ENCODE measurements at places on chromosomes 6 and 20.

DNA sequence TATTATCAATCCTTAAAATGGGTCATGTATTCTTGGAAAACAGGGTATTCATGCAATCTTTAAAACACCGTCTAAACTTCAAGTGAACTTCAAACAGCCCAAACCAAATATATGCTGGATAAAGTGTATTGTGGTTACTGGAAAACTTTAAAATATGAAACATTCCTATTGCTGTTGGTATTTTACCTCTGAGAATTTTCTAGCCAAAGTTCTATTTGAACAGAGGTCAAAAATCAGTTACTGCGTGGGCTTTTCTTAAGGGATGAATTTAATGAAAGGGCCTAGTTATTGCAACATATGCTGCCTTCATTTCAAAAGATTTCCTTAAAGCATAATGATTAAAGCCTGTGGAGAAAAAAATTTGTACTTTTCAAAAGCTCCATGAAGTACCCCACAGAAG is 436.0 kb downstream of the PLCB1 start:
- no peak for DNase-seq

- no peak for DNase-seq
Measured at GRCh38 chr20:43977252-43977651, 62.6 kb downstream of the TOX2 start.

- DNase-seq, result no peak
Measured at GRCh38 chr6:106527117-106527516, 102.2 kb downstream of the RTN4IP1 start.

DNA sequence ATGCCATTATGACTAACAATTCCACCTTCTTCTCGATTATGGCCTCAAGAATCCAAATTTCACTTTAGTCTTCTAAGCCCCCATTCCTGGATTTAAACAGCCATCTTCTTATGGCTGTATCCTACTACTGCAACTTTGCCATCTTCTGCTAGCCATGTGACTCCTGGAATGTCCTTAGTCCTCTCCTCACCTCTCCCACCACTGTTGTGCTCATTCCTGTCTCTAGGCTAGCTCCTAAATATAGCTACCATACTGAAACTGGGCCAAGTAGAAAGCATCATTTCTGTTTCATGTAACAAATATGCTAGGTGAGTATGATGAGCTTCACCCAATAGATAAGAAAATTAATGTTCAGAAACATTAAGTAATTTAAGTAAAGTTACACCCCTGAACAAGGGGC is 313.1 kb downstream of the CLVS2 start:
- no peak for DNase-seq

- DNase-seq, result no peak
Measured at GRCh38 chr6:169022079-169022478, 231.6 kb downstream of the THBS2 start.

DNA sequence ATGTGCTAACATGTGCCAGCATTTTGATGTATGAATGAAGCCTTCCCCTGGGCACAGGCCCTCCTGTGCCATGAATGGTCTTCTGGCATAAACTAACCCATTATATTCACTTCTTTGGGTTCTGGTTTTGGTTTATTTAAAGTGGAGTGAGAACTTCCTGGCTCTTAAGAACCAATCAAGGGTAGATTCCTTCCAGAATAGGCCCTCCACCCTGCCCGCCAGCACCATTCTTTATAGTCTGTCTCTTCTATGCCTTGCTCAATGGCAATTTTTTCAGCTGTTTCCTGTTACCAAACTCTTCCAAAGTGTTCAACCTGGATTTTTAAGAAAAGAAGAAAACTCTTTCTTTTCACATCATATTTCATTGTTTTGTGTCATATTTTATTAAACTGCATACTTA is 44.1 kb downstream of the VEGFA start:
- no peak for DNase-seq

- DNase-seq, result no peak
Measured at GRCh38 chr6:133699741-133700385, 189.1 kb upstream of the TCF21 start.

DNA sequence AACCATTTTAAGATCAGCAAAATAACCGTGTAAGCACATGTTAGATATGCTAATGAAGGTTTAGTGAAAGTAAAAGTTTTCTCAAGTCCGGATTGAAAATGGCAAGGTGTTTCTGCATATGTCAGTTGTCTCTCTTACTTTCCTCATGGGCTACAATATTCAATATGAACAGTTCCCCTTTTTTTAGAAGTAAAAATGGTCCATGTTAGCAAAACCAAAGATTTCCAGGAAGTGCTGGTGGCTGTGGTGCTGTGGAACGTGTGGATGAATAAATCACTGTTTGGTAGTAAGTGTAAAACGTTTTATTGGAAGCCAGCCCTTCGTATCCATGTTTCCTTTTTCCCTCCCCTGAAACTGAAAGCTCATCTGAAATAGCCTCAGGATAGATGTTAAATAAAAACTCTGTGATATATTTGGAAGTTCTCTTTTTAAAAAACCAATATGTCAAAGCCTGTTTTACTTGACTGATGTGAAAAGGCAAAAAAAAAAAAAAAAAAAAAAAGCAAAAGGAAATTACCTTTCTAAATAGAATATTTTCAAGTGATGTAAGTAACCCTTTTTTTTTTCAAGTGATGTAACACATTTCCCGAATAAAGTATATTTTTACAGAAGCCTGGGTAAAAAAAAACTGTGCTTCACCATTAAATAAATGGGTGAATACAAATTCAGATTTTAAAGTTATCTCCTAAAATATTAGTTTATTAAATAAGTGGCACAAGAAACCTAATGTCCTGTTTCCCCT is 41.9 kb downstream of the PLEKHG1 start:
- no peak for DNase-seq

GRCh38 chr20:1323256-1323655 is 5.7 kb downstream of the SDCBP2 start:
- no peak for DNase-seq

- DNase-seq, result no peak
Measured at GRCh38 chr6:6556161-6556737, 32.3 kb upstream of the LY86 start.

DNA sequence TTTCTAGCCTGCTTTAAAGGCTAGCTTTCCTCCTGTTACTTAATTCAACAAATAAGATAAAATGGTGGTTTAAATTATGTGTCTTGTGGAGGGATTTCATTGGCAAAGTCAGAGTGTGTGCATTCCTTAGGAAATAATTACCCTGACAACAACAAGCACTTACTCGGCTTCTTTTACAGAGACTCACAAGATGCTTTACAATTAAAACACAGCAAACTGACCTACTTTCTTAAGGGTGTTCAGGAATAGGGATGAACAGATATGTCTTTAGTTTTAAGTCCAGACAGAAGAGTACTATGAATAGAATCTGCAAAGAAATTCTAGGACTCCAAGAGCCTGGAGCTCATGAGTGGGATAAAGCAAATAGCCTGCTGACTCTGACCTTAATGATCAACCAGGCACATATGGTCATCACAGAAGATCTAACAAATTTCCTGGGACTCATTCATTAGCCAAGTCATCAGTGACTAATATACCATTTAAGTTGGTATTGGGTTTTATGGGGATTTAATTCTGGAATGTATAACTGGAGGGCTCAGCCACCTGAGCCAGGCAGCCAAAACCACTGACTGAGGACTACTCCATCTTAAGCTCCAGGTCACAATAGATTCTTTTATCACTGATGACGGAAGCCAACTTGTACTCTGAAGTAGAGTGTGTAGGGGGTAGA is 161.8 kb upstream of the RIMS1 start:
- no peak for DNase-seq

DNA sequence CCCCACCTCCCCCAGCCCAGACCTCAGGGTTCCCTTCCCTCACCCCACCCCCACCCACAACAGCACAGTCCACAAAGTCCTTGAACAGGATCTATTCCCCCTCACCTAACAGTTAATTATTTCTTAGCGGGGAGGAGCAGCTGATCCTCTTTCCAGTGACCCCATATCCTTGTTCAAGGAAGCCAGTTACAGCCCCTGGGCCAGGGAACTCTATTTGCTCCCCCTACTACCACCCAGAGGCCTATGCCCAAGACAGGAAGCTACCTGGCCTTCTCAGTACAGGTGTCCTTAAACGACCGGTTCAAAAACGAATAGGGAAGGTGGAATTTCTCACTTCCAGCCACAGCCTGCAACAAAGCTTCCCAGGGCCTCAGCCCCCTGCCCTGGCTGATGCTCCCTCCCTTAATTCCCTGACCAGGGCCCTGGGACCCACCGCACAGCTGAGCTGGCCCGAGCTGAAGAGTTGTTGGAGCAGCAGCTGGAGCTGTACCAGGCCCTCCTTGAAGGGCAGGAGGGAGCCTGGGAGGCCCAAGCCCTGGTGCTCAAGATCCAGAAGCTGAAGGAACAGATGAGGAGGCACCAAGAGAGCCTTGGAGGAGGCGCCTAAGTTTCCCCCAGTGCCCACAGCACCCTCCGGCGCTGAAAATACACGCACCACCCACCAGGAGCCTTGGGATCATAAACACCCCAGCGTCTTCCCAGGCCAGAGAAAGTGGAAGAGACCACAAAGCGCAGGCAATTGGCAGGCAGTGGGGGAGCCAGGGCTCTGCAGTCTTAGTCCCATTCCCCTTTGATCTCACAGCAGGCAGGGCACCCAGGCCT is 778 bp downstream of the MCCD1 start:
- no peak for DNase-seq

DNA sequence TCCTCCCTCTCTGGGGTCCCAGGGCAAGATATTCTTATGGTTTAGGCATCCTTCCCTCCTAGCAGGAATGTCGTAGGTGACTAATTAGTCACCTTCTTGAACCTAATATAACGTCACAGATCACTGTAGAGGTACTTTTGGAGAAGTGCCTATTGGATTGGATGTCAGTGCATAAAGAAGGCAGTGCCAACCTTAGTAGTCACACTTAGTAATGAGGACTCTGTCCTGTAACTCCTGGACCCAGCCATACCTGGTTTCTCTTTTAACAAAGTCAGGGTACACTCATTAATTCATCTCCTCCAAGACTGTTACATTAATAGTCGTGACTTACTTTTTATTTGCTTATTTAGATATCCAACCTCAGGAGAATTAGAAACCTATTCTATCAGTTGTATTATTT is 20.0 kb downstream of the VTA1 start:
- DNase-seq, result no peak

GRCh38 chr20:11890331-11891076 is 27.2 kb upstream of the BTBD3 start:
- DNase-seq, result no peak

DNA sequence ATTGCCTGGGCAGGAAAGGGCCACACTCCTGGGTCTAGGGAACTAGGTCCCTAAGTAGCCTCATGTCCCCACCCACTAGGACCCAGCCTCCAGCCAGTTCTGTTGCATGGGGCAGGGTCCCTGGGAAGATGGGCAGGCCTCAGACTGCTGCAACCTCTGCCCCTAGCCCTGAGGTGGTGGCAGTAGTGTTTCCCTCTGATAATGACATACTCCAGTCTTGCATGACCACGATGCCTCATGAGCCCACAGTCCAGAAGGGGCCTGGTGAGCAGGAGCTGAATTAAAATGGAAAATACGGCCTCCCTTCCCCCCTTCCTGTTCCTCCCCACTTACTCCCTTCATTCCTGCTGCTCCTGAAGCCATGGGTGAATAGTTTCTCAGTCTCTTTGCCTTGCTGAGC is 36.0 kb upstream of the SCRT2 start:
- DNase-seq, result no peak

DNA sequence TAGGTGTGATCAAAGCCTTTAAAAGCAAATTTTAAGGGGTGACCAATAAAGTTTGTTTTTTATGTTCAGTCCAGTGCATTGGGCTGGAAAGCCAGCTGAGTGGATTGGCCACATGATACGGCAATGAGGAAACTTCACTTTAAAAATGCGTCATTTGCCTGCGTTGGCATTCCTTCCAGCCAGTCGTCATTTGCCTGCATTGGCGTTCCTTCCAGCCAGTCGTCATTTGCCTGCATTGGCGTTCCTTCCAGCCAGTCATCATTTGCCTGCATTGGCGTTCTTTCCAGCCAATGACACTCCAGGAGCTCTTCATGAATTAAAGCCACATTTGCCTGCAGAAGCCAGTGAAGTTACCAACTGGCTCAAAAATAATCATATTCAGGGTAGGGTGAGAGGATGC is 378.6 kb downstream of the SMOC2 start:
- no peak for DNase-seq

- DNase-seq, result no peak
Measured at GRCh38 chr6:21371676-21372171, 221.8 kb upstream of the SOX4 start.

DNA sequence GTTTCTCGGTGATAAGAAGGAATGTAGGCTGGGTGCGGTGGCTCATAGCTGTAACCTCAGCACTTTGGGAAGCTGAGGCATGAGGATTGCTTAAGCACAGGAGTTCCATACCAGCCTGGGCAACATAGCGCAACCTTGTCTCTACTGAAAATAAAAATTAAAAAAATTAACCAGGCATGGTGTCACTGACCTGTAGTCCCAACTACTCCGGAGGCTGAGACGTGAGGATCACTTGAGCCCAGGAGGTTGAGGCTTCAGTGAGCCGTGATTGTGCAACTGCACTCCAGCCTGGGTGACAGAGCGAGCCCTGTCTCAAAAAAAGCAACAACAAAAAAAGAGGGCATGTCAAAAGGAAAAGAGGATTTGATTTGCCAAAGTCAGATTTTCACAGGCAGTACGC is 3.9 kb downstream of the NEU1 start:
- DNase-seq, result no peak

- no peak for DNase-seq
Measured at GRCh38 chr20:37308086-37309050, 18.9 kb downstream of the MANBAL start.

DNA sequence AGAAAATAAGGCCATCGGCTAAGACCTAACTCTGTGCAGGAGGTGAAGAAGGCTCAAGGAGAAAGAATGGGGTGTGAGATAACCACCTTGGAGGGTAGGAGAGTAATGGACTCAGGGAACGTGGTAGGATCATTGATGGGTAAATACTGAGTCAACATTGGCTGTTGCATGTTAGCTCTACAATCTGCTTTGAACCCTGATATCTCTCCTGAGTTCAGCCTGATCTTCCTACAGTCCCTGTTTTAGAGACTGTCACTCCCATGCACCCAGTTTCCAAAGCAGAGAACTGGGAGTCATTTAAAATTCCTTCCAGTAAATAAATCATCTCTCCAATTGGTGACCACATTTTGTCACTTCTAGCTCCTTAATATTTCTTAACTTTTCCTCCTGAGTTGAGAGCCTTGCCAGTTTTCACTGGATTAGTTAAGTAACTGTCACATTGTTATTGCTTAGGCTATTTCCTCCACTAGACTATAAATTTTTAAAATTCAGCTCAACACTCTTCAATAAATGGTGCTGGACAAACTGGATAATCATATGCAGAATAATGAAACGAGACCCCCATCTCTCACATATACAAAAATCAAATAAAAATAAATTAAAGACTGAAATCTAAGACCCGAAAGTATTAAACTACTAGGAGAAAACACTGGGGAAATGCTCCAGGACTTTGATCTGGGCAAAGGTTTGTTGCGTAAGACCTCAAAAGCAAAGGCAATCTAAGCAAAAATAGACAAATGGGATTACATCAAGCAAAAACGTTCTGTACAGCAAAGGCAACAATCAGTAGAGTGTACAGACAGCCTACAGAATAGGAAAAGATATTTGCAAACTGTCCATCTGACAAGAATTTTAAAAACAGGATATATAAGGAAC is 138.9 kb upstream of the TMEM170B start:
- DNase-seq, result no peak

Data from activated effector memory CD4-positive, alpha-beta T cell treated with Interleukin-2 at 50 U/mL for 16 hours (primary cell).